DMS 273 treated with DMSO at 0.1 percent for 48 hours (cell line): ENCODE measurements at places on chromosomes 12 and 14.

DNA sequence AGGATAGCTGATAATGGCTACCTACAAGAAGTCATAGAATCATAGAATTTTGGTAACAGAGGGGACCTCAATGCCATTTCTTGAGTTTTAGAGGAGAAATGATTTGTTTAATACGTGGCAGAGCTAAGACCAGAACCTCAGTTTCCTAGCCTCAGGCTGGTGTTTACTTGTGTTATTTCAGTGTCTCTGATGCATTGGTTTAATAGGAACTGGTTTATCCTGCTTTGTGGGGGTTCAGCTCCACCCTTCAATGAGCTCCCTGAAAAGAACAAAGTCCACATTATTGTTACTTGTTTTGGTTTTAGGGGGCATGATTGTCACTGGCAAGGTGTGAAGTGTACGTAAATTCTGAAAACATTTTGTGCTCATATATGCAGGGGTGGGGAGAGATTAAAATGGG, 55.4 kb downstream of the AKAP6 start:
- DNase-seq = no peak

GRCh38 chr12:131383741-131384543, 326.9 kb upstream of the SFSWAP start:
- DNase-seq = no peak

- no peak for DNase-seq
These were observed 984.8 kb downstream of the TMEM121 start for GRCh38 chr14:106511006-106511799.

- DNase-seq = no peak
These were observed 214.9 kb upstream of the HMGA2 start for GRCh38 chr12:65609359-65609771.

- no peak for DNase-seq
These were observed 59.6 kb downstream of the FIGNL2 start for GRCh38 chr12:51788876-51789275.

DNA sequence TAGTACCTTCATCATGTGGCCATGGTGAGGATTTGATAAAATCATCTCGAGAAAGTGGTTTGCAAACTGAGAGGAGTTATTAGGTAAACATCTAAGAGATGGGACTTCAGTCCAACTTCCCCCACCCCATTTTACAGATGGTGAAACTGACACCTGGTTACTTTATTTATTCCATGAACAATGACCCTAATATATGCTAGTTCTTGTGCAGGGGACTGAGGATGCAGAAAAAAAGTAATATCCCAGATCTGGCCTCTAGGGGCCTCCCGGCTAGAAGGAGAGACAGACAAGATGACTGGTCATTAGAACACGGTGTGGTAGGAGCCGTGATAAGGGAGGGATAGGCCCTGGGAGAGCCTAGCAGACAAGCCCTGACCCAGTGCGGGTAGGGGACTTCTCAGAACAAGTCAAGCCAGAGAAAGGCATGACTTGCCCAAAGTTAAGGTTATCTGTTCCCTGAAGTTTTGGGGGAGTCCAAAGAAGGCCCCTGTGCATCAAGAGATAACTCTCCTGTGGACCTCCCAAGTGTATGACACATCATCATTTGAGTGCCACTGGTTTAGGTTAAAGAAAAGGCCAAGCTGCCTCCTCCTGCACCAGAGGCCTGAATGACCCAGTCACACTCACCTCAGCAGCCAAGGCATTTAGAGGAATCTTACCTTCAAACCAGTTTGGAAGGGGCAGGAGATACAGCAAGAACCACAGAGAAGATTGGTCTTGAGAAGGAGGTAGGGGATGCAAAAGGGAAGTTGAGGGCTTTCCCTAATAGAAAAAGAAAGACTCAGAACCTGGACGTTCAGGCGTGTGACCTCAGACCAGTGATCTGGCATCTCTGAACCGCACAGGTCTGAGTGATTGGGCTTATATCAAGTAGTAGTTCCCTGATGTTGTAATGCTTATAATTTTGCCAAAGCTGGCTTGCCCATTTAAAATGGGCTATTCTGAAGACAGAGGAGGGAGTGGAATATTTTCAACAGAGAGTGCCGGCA, 1.6 kb downstream of the CMKLR1 start:
- DNase-seq = no peak

DNA sequence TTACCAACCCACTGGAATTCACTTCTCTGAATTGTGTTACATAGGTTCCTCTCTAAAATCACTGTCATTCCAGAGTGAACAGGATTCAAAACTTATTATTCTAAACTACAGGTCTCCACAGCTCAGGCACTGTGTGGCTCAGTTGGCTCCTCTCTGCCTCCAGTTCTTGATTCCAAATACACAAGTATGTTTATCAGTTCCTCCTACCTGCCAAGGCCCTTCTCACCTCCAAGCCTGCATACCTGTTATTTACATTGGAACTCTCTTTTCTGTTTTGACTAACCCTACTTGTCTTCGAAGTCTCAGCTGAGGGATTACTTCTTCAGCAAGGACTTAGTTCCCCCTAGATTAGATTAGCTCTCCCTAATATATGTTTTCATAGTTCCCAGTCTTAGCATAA, 397.6 kb upstream of the TMTC1 start:
- no peak for DNase-seq

GRCh38 chr14:104131968-104132732, 6.2 kb upstream of the KIF26A start:
- DNase-seq = no peak

- no peak for DNase-seq
These were observed 48.0 kb upstream of the TRAF3 start for GRCh38 chr14:102729268-102729667.

DNA sequence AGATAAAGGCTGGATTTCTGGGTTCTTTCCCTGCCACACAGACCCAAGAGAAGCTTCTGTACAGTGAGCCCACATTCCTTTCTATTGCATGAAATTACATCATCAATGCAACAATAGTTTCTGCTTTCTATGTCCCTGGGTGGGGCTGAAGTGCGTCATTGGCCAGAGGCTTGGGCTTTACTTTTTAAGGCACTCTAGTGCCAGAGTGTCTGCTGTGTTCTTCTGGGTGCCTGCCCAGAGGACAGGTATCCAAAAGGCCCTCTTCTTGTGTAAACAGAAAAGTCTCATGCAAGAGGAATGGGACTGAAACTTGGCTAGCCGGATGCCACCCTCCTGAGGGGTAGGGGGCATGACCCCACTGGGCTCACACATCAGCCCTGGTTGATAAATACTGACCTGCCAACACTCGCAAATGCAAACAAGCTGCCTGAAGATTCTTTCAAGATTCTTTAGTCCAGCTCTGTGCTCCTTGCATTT, 5.9 kb downstream of the KRT86 start:
- no peak for DNase-seq

DNA sequence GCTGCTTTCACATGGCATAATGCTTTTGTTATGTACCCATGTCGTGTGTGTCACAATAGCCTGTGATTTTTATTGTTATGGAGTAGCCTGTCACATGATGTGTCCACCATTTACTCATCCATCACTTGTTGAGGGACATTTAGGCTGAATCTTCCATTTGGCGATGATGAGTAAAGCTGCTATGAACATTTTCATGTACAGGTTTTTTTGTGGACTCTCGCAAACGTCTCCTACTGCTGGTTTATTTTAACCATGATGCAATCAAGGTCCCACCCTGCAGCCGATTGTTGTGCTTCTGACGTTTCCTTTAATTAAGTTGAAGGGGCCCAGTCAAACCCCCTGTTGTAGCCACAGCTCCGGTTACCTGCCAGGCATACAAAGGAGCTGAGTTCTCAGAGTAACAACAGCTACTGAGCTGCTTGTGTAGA, 63.2 kb downstream of the ZNF664 start:
- DNase-seq = no peak

- no peak for DNase-seq
These were observed 61.9 kb downstream of the ESR2 start for GRCh38 chr14:64232095-64232838.

- DNase-seq = no peak
These were observed 226.4 kb downstream of the NELL2 start for GRCh38 chr12:44649693-44650092.

- DNase-seq = no peak
These were observed 983.6 kb downstream of the VRK1 start for GRCh38 chr14:97780804-97781203.

- DNase-seq = no peak
These were observed 592 bp upstream of the KCNK10 start for GRCh38 chr14:88323523-88324199.

- DNase-seq = no peak
These were observed 513 bp downstream of the PFDN5 start for GRCh38 chr12:53295891-53296219.

DNA sequence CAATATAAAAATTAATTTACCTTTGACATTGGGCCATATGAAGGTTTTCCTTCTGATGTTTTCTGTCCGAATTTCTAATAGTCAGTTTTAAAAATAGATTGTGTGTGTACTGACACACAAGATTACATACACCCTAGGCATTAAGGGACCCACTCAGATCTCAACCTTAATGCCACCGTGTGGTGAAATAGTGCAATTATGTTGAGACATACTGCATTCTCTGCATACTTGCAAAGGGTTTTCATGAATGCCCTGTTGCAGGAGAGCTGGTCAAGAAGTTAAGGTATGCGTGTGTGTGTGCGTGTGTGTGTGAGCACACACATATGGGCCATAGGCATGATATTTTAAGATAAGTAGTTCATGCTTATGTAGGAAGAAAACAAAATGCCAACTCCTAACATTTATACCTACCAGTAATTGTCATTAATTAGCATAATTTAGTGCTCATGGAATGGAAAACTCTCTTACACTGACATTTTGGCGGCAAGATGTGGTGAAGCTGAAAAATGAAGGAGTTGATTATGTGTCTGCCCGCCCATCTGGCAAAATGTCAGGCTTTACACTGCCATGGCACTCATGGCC, 58.8 kb downstream of the PIK3C2G start:
- DNase-seq = no peak

GRCh38 chr12:54937376-54937775, 47.2 kb downstream of the TESPA1 start:
- no peak for DNase-seq

DNA sequence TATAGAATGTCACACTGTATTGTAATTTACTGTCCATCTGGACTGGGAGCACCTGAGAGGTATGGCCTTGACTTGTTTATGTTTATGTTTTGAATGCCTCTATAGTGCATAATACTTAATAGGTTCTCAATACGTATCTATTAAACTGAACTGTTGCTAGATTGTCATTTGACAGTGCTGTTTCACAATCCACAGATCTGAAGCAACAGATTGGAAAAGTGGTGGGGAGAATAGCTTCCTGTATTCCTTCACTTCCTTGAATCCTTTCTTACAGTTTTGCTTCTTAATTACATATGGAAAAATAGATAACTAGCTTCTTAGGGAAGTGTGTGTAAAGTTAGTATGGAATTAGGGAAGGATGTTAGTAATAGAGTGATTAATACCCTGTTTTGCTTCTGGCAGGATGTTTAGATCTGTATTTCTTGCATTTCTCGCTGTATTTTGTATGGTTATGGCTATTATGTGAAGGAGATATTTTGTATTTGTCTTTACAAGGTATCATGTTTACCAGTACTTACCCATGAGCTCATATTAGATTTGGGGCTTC, 4.5 kb downstream of the CNOT2 start:
- DNase-seq = no peak

GRCh38 chr12:1811281-1811947, 9.0 kb upstream of the LRTM2 start:
- DNase-seq = no peak

DNA sequence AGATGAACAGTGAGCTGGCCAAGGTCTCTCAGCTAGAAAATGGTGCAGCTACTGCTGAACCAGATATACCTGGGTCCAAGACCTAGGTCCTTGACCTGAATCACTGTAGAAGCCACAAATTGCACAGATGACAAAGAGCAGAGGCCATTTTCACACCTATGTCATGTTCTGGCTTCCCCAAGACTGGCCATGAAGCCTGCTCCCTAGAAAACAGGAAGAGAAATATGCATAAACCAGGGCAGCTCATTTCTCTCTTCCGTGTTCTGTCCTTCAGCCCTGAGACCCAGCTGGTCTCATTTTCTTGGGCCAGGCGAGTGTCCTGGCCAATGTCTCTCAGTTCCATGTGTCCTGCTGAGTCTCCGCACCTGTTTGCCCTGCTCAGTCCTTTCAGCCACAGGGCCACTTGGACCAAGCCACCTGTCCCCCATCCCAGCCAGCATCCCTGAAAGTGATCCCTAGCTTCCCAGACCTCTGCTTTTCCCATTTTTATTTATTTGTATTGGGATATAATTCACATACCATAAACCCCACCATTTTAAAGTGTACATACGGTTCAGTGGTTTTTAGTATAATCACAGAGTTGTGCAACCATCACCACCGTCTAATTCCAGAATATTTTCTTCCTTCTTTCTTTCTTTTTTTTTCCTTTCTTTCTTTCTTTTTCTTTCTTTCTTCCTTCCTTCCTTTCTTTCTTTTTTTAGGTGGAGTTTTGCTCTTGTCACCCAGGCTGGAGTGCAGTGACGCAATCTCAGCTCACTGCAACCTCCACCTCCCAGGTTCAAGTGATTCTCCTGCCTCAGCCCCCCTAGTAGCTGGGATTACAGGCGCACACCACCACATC, 27.0 kb downstream of the P2RX7 start:
- no peak for DNase-seq

GRCh38 chr12:2722806-2723205, 72.0 kb upstream of the FKBP4 start:
- no peak for DNase-seq

DNA sequence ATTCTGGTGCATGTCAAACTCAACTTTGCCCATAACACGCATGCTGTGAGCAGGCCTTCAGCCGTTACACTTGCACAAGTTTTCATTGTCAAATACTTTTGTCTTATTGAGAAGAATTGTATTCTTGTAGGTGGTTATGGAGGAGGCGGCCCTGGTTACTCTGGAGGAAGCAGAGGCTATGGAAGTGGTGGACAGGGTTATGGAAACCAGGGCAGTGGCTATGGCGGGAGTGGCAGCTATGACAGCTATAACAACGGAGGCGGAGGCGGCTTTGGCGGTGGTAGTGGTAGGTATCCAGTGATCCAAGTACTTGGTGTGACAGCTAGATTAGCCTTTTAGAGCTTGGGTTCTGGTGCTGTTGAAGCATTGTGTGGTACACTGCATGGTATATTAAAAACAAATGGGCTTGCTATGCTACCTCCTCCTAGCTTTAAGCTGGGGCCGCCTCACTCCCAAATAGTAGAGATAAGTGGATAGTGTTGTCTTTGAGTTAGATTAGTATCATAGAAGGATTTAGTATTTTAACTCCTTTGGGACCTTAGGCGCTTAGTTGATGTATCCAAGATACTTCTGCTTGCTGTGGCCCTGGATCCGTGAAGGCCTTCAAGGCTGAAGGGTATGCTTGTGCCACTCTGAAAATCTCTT, 2.5 kb downstream of the HNRNPA1 start:
- no peak for DNase-seq

DNA sequence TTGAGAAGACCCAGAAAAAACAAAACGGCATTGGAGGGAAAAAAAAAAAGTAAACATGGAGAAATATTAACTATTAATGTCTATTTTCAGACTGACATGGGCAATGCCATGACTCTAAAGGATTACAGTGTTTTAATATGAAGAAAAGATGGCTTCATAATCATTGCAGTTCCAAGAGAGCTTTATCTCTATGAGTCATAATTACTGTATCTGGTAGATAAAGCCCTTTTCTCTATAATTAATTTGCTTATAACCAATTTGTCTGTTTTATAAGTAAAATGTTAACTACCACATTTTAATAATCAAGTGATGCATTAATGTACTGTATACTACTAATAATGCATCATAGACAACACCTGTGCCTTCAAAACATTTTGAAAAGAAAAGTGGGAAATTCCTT, 59.7 kb downstream of the CLIP1 start:
- DNase-seq = no peak
